ENCODE measurements at places on chromosomes 4 and X.

DNA sequence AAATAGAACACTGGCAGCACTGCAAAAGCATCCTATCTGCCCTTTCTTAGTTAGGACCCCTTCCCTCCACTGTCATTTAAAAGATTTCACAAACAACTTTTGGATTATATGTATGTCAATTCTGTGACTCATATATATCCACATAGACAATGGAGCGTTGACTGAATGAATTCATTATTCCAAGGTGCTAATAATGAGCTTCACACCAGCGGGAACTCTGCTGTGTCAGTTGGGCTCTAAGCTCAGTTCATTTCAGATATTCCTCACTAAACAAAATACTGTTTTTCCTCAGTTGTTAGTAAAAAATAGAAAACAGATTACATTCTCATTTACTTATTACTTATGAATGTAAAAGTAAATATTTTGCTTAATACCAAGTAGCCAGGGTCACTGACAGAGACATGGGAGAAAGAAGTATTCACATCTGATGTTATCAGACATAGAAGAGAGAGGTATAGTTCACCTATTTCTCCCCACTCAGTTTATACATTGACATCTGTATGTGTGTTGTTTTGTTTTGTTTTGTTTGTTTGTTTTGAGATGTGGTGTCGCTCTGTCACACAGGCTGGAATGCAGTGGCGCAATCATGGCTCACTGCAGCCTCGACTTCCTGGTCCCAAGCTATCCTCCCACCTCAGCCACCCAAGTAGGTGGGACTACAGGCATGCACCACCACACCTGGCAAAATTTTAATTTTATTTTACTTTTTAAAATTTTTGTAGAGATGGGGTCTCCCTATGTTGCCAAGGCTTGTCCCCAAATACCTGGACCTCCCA lies 10.9 kb downstream of the NFKB1 start:
- no peak for DNase-seq

DNA sequence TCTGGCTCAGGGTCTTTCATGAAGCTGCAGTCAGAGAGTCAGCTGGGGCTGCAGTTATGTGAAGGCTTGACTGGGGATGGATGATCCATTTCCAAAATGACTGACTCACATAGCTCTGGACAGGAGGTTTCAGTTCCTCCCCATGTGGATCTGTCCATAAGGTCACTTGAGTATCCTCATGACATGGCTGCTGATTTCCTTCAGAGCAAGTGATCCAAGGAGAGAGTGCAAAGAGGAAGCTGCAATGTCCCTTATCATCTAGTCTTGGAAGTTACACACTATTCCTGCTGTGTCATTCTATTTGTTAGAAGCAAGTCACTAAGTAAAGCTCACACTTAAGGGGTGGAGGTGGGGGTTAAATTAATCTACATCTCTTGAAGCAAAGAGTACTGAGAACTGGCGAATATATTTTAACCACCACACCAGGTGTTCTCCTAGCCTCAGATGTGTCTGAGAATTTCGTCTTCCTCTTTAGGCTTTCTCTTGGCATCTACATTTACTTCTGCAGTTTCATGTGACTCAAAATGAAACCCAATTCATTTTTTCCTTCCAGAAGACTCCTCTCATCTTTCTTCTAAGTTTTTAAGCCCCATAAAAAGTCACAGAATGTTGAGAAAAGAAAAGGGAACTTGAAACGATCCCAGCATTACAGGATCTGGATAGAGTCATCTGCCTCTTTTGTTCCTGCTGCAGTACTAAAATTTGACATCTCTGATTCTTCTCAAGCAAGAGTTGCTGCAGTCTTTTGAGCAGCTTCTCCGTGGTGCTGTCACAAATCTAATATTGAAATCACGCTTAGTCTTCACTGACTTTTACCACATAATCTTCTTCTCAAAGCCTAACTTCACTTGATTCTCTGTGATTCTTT lies 3.8 kb upstream of the GRPR start:
- no peak for DNase-seq

DNA sequence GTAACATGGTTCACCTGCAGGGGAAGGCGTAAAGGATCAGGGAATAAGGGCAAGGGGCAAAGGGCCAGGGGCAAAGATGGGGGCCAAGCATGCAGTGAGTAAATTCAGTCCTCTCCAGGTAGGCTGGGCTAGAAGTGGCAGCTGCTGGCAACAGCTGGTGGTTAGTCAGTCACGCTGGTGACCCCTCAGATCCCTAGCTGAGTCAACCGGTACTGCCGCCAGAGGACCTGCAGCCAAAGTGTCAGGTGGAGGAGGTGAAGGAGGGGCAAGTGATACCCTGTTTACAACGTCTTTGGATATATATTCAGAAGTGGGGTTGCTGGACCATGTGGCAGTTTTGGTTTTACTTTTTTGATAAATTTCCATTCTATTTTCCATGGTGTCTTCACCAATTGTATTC lies 24.6 kb upstream of the NAP1L2 start:
- DNase-seq: no peak

- DNase-seq: no peak
Observed at GRCh38 chr4:21948347-21949072, at the start of gene KCNIP4. Gene KCNIP4, minus strand, starts transcription at chr4:21948772.

DNA sequence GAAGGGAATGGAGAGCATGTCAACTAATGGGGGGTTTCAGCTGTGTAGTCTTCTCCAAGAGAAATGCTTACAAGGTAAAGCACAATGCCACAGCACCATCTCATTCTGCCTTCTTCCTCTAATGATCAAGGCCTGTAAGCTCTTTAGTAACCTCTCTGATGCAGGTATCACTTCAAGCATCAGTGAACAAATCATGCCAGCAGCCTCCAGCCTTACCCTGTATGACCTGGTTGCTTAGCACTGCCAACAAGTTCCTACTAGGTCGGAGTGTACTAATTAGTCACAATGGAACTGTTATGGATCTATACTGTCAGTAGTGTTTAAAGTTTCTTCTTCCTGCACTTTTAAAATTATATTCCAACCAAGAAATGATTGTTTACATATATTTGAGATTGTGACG lies 197.7 kb downstream of the GRID2 start:
- DNase-seq: no peak

DNA sequence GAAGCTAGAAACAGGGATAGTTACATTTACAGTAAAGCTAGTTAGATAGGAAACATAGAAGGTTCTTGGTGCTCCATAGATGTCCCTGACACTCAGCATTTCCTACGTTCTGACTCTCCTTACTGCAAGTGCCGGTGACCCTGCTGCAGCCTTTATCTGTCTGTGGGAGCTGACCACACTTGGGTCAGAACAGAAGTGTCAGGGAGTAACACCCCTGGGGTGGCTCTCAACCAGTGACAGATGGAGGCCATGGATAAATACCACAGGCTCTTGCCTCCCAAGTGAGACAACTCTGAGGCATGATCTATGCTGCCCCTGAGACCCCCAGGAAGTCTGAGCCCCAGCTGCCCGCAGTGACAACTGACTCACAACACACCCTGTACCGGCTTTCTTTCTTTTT lies 69.8 kb downstream of the ANXA3 start:
- no peak for DNase-seq

DNA sequence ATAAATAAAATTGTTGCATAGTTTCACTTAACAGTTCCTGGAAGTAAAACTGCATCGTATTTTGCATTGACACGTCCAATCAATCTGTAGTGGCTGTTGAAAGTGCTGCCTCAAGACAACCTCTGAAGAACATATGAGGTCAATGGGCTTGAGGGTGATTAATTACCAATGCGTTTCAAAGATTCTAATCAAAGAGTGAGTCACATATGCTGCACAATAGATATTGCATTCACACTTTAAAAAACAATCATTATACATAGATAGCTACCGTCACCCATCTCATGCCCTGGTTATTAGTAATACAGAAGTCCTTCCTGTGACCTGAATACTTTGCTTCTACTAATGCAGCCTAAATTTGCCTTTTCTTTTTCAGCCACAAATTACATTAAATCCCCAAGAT lies 743.3 kb upstream of the SLIT2 start:
- no peak for DNase-seq

GRCh38 chr4:140286456-140286855 lies 87.0 kb upstream of the SCOC start:
- no peak for DNase-seq

DNA sequence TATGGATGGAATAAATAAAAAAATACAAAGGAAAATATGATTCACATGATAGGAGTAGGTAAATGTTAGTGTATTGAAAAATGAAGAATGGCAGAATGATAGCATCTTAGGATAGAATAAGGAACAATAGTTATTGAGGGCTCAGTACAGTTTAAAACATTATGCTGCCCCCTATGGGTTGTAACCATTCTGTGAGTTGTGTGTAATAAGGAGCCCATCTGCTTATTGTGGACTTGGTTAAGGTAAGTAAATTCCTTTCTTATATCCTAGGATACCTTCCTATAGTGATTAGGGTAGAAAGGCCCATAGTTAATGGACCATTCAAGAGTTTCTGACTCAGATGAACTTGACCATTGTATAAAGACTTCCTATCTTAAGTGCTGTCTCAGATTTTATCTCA lies 195.8 kb downstream of the PDHA2 start:
- no peak for DNase-seq

GRCh38 chrX:148043271-148043855 lies 62.2 kb downstream of the FMR1NB start:
- DNase-seq: no peak

GRCh38 chrX:29215251-29215650 lies 628.0 kb downstream of the IL1RAPL1 start:
- DNase-seq: no peak

DNA sequence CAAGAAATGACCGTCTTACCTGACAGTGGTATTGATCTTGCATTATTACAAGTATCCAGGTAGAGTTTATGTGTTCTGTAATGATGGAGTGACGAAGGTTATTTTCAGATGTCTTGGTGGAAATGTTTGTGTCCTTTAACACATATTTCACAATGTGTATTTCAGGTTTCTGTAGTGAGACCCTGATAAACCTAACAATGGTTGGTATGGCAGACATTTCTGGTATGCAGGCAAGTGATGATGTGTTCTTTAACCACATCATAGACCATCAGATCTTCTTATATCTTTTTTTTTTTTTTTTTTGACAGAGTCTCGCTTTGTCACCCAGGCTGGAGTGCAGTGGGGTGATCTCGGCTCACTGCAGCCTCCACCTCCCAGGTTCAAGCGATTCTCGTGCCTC lies 14.6 kb upstream of the ATXN3L start:
- DNase-seq: no peak

DNA sequence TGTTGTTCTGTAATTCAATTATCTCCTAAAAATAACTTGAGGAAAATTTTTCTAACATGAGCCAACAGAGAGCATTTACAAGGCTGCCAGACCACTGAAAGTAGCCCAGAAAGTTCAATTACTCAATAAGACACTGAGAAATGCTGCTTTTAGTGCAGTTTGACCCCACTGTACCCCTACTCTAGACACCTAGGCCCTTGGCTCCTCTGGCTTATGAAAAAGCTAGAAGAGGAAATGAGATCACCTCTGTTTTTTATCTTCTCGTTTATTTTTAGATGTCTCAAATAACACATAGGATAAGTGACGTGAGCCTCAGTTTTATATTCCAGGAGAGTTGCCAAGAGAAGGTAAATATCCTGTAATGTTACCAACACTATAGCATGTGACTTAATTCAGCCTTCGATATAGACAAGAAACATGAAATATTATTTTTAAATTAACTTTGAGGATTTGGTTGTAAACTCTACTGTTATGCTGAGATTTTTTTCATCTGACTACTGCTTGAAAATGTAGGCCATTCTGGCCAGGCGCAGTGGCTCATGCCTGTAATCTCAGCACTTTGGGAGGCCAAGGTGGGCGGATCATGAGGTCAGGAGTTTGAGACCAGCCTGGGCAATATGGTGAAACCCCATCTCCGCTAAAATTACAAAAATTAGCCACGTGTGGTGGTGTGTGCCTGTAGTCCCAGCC lies 24.4 kb downstream of the TNIP3 start:
- peak; percentile 55 for DNase-seq

DNA sequence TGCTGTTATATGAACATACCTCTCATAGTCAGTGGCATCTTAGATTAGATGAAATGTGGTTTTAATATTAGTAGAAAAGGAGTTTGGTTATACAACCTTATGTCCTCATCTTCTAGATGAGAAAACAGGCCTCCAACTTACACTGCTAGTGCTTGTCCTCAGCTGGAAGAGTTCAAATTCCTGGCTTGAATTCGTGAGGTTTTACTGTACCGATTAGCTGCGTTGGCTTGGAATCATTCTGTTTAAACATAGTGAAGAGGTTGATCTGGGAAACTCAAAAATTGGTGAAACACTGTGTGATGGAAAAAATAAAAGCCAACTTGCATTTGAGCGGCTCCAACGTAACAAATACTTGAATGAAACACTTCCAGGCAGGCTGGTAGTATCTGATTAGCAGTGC lies 81.0 kb downstream of the LNX1 start:
- DNase-seq: no peak

- no peak for DNase-seq
Observed at GRCh38 chr4:6225469-6225868, 25.1 kb upstream of the JAKMIP1 start.

GRCh38 chrX:134661295-134661694 lies 3.0 kb upstream of the PLAC1 start:
- DNase-seq: no peak

- no peak for DNase-seq
Observed at GRCh38 chr4:110075083-110075738, 123.2 kb downstream of the ELOVL6 start.

DNA sequence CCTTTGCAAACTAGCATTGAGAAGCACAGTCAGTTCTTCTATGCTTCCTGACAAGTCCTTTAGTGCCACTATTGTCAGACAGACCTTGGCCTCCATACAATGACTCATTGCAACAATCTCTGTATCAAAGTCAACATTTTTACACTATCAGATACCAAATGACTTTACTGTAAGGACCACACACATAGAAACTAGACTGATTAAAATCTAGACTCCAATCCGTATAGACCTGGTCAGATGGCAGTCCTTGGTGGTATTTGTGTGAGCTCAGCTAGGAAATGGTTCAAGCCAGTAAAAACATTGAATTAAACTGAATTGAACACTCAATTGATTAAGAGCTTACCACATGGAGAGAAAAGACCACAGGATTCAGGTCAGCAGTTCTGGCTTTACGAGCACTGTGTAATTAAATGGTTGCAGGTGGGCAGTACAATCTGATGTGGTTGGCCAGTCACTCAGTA lies 549.8 kb upstream of the LCORL start:
- DNase-seq: no peak

GRCh38 chr4:180706766-180707165 lies 1536.4 kb upstream of the TENM3 start:
- DNase-seq: no peak

- DNase-seq: no peak
Observed at GRCh38 chr4:1870328-1870577, 940 bp upstream of the NSD2 start.

Data from BJ (cell line).